Dorsolateral prefrontal cortex (tissue), 122 donors: ENCODE measurements at places on chromosomes 11 and 22.

DNA sequence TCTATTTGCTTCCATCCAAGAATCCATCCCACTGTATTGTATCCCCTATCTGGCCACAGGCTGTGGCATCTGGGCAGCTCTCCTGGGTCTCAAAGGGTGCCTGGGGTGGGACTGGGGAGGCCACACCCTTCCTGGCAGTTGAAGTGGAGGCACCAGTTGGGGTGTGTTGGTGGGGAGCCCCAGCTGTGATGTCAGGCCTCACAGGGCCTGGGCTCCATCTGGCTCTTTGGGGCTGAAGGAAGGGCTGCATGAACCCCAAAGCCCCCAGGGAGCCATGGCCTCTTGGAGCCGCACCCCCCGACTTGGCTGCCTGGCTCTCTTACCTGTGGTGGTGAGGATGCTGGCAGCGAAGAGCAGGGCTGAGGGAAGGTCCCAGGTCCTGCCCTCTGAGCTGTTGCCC lies 469 bp downstream of the KCNK7 start:
- no peak for DNase-seq

- no peak for DNase-seq
Measured at GRCh38 chr11:113926273-113927197, 21.9 kb downstream of the HTR3B start.

DNA sequence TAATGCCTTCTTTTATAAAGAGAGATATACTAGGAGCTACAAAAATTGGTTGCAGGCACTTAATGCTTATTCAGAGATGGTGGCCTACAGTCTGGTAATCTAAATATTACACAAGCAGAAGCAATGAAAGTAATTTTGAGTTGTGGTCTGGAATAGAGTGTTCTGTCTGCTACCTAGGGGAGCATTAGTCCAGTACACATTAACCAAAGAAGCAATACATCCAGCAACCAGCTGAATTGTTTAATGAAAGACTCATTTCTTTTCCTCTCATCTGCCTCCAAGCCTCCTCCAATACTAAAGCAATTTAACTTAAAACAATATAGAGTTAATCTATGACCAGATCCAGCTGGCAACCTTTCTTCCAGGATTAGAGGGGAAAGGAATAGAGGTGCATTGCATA lies 877.1 kb upstream of the CNTN5 start:
- DNase-seq, result no peak

- no peak for DNase-seq
Measured at GRCh38 chr22:31947296-31947695, 3.0 kb downstream of the YWHAH start.

DNA sequence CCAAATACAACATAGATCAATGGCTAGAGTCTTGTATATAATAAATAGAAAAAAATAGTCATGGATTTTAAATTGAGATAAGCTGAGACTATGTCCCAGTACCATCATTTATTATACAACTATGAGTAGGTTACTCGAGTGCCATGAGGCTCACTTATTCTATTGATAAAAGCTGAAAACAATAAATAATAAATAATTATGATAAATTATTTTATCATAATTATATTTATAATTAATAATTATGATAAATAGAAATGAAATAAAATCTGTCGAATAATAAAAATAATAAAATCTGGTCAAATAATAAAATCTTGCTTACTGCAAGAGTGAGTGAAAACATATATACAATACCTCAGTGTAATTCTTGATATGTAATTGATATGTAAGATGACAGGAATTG lies 801.4 kb downstream of the FAM181B start:
- DNase-seq, result no peak

DNA sequence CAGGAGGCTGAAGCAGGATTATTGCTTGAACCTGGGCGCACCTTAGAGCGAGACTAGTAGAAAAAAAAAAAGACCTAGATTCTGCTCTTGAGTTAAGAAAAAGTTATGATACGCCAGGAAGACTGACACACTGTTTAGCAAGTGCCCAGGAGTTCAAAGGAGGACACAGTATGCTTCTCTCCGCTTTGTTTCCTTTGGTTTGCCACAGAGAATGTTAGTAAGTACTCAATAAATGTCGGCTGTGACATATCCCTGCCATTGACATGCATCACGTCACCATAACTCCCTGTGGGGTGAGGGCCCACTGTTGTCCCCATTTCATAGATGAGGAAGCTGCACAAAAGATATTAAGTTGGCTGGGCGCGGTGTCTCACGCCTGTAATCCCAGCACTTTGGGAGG lies 7.1 kb downstream of the SPTBN2 start:
- DNase-seq, result no peak

DNA sequence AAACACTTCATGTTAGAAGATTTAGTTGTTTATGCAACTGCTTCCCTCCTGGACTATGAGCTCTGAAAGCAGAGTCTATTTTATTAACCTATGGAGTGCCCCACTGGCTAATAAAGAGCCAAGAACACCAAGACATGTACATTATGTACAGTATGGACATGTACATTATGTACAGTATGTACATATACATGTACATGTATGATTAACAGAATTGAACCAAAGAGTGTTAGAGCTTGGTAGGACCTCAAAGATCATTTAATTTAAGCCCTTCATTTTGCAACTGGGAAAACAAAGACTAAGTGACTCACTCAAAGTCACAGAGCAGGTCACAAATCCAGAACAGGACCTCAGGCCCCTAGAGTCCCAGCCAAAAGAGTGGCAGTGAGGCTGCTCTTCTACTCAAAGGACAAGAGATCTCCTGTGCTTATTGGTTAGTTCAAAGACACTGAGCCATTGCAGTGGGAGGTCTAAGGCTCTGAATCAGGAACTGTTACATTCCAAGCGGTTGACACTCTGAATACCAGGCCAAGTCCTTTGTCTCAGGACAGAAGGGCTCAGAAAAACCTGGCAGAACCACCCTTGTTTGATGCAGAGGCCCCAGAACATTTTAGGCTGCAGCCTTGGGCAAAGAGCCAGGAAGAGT lies 103.8 kb downstream of the FAM168A start:
- no peak for DNase-seq

GRCh38 chr22:40817737-40818136 lies 1.4 kb downstream of the SLC25A17 start:
- DNase-seq, result no peak

- DNase-seq, result peak; percentile 55
Measured at GRCh38 chr11:64060861-64061444, 25.2 kb downstream of the FLRT1 start.

DNA sequence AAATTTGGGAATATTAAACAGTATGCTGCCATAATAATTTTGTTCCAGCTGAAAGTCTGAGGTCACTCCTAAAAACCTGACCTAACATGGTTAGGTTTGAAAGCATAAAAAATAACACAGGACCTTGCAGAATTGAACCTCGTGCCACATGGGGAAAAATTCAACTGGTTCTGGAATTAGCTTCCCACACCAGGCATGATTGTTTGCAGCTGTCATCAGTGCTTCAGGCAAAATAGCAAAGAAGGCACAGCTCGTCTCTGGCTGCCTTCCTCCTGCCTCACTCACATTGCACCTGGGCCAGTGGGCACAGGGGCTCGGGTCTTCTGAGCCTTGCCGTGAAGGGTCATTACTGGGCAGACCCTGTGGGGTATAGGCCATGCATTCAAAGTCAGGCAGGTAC lies 153.8 kb upstream of the ARHGAP20 start:
- no peak for DNase-seq

- DNase-seq, result no peak
Measured at GRCh38 chr11:110513846-110514437, 84.2 kb downstream of the FDX1 start.

GRCh38 chr22:35766654-35767580 lies 49.2 kb downstream of the APOL5 start:
- no peak for DNase-seq

GRCh38 chr22:28791841-28792490 lies 8.4 kb downstream of the XBP1 start:
- no peak for DNase-seq

DNA sequence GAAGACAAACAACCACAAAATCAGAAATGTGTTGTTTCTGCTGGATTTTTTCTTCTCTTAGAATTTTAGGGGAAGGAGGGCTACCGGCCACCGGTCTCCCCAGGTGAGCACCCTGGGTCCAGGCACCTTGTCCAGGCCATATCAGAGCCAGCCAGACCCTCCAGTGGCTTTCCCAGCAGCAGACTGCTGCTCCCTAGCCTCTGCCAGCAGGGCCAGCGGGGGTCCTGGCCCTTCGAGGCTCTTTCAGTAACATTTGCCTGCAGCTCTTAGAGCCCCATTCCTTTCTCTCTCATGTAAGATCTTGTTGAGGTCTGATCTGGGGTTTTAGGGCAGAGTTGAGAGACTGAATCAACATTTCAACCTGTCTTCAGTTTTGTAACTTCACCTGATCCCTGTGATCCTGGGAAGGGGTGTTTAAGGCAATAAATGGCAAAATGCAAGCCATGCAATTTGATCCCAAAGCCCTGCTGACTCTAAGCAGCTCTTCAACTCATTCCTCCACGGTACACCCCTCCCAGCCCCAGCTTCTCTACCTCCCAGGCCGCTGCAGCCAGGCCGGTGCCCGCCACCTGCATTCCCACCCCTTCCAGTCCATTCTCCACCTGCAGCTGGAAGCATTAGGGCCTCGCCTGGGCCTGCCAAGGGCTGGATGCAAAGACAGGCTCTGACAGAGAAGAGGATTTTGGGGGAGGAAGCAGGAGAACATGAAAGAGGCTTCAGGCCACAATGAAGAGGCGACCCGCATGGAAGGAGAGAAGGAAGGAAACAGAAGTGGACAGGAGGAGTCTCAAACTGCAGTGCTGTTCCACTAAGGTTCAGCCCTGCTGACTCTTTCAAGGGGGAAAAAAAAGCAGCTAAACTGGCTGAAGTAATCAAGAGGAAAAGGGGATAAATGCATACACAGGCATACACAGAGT lies 113.0 kb upstream of the FGF3 start:
- DNase-seq, result no peak

- no peak for DNase-seq
Measured at GRCh38 chr11:35388061-35388460, 31.3 kb downstream of the SLC1A2 start.

DNA sequence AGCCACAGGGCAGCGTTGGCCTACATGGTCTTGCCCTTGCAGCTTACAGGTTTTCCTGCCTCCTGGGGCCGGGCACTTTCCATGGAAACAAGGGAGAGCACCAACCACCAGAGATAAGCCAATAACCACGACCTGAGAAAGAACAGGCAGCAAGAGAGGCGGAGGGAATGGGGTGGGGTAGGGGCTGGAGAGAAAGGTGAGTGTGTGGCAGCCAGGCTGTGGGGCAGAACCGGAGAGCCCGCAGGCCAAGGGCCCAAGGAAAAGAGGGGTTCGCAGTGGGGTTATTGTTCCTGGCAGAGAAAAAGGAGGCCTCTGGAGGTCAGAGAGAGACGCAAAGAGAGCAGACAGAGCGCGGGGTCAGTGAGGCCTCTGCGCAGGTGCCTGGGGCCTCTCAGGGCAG lies 33.2 kb downstream of the LRRC74B start:
- DNase-seq, result no peak

GRCh38 chr11:93645938-93646337 lies 15.5 kb upstream of the CEP295 start:
- DNase-seq, result no peak

DNA sequence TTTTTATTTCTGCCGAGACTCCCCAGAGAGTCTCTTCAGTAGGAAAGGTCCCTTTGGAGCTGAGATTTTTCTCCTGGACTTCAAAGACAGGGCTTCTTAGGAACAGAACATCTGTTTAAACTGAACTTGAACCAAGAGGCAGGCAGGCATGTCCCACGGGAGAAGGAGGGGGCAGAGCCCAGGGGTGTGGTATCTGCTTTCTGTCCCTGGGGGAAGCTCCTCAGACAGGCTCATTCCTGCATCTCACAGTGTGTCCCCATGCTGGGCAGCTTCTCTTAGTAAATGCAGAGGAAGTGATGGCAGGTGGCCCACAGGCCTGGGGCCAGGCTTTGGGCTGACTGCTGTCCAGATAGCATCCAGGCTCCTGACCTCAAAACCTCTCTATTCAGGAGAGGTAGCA lies 47.3 kb downstream of the TSPAN18 start:
- no peak for DNase-seq

GRCh38 chr11:60334005-60334620 lies 7.1 kb downstream of the MS4A6E start:
- peak; percentile 41 for DNase-seq

GRCh38 chr11:64996710-64997380 lies at the start of gene BATF2:
Gene BATF2, minus strand, starts transcription at chr11:64996971. Its CDS starts 57 bp downstream, at chr11:64996914.
- peak; percentile 57 for DNase-seq

DNA sequence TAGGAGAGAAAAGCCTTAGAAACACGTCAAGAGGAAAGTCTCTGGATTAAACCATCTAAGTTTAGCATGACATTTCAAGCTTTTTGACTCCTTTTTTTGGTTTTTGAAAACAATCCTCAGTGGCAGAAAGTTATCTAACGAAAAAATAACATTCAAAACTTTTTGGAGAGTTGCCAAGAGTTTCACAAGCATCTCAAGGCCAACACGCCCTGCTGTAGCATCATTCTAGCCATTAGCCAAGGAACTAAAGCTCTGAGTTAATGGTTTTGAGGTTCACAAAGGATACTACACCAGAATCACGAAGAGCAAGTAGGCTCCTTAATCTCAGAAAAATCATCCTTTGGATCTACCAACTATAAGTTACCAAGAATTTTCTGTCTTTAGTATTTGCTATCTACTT lies 94.8 kb downstream of the PICALM start:
- no peak for DNase-seq

DNA sequence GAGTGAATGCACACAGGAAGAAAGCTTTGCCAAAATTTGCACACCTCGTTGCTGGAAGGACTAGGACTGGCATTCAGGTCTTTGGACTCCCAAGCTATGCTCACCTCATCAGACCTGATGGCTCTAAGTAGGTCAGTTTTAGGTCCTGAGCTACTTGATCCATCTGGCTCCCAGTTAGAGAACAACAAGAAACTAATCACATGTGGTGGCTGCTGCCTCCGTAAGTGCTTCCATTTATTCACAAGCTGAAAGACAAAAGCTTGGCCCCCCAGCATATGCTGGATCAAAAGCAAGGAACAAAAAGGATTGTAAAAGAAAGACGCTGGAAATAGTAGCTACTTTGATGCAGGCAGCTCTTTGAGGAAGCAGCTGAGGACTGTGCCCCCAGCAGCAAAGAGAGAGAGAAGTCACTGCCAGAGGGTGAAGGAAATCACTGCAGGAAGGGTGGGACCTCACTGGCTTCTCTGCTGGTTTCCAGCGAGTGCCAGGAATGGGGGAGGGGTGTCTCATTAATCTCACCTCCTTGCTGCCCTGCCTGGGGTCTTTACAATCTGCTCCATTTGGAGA lies 268.9 kb downstream of the KIRREL3 start:
- no peak for DNase-seq

- DNase-seq, result no peak
Measured at GRCh38 chr11:75595429-75595828, 33.4 kb downstream of the SERPINH1 start.

DNA sequence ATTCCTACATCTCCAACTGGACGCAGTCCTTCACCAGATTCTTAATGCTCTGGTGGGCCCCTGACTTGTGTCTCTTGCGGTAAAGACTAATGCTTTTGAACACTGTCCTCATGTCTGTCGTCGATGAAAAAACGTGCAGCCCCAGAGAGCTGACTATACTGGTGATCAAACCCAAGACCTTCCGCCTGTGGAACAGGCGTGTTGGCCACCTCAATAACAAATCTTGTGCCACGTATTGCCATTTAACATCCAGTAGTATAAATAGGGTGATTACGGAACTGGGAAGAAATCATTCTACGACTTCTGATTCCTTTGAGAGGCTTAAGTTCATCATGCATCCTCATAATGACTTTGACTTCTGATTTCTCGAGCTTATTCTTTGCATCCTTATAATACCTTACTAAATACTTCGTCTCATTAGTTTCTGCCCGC lies 45.6 kb downstream of the OR4D9 start:
- DNase-seq, result no peak
